Left renal pelvis (tissue), 4 donors: ENCODE measurements at places on chromosomes 4 and X.

DNA sequence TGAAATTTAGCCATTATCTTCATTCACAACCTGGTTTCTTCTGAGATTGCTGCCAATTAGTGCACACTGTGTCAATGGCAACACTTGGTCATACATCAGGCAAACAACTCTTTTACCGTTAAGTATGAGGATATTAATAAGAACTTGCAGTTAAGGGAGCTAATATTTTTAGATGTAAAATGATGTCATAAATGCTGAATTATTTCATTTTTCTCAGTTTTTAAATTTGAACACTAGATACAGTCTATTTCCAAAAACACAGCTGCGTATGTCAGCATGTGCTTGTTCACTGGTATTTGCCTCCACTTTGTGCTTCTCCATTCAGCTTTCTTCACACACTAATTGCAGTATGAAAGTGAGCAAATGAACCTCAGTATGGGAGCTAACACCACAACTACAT, 1.6 kb downstream of the KLHL13 start:
- DNase-seq, result no peak

DNA sequence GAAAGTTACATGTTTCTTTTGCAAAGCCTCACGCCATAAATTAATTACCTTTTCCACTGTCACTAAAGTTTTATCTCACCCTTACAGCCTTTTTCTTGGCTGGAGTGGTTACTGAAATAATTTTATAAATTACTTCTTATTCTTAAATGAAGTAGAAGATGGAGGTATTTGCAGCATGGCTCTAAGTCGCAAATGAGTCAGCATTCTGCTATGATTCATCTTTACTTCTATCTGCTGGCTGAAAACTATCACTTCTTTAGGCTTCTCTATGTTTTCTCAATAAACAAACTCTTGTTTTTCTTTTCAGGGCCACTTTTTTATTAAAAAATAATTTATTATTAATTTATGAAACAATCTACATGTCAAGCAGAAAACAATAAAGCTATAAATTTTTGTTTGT, 210.2 kb upstream of the GYPA start:
- DNase-seq, result no peak

GRCh38 chr4:30722359-30723200, 2.4 kb downstream of the PCDH7 start:
- no peak for DNase-seq

- DNase-seq, result no peak
Observed at GRCh38 chr4:76430519-76431388, 4.3 kb upstream of the SHROOM3 start.

DNA sequence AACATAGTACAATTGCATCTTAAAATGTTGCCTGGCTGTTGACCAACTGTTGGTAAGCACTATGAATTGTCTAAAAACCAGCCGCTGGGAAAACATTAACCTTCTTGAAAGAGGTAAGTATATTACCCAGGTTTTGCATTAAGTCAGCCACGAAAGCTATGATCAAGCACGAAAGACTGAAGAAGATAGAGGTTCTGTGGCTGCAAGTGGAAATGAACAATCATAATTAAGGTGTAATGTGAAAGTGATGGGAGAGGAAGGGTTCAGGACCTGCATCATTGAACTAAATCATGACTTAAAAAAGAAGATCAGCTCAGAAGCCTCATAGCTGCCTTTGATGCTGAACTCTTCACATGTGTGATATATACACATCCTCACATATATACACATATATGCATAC, 341.0 kb downstream of the NR3C2 start:
- DNase-seq, result no peak

DNA sequence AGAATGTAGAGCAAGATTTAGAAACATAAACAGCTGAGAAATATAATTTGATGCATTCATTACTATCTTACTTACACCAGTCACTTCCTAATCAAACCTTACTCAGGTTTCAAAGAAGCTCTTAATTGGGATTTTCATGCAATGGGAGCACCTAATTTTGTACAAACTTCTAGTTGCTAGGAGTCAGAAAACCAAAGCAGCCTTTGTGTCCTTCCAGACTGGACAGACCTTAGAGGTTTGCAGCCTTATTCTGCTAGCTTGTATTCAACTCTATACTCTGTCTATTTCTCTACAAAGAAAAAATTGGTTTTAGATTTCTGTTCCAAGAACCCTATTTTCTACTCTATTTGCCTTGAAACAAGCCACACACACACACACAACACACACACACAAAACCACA, 19.4 kb downstream of the GABRA2 start:
- DNase-seq, result no peak
